ENCODE measurements at places on chromosomes 2 and 18. TPM values are rescaled to one million over a fixed set of nuclear protein-coding genes. Genes with fewer than 3 reads are reported as not detected.

CFAP65 gene
- total RNA-seq = 0.67 TPM

DNA sequence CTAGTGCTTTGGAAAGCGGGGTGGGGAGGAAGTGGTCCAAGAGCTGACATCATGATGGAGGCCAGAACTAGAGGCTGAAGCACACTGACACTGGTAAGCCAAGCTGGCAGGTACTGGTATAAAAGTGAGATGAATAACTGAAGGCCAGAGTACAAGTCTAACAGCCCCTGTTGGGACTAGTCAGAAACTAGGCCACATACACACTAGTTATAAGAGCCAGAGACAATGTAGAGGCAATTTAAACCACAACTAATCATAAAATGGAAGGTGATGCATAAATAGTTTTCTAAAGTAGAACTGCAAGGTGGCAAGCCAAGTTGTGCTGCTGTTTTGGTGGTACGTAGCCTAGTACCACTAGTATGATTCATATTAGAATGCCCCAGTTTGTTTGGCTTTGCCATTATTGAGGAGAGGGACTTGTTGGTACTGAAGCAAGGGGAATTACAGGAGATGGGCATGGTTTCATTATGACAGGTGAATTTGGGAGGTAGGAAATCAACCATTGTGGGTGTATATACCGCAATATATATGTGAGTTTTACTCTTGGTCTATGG is 57.6 kb downstream of the GDF7 start:
- DNase-seq = no peak

KCNJ3 gene
- total RNA-seq = 9.6 TPM

- no peak for DNase-seq
Observed at GRCh38 chr2:237289139-237289538, 124.8 kb downstream of the COL6A3 start.

DNA sequence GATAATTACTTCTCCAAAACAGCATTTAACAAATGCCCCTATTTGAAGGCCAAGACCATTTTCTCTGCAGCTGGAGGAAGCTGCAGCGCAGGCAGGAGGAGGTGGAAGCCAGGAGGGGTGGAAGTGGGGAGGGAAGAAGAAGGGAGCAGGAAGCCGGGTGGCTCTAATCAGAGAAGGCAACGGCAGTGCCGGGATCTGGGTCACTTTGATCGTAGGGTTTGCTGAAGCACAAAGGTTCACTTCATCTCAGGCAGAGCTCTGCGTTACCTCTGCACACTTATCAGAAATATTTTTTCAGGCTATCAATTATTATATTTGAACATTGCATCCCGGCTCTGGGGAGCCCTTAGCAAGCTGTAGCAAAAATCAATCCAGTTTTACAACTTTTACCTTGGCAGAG is 315.8 kb upstream of the POU3F3 start:
- DNase-seq = no peak

Data from progenitor cell of endocrine pancreas (in vitro differentiated cells).